Effector memory CD4-positive, alpha-beta T cell (primary cell): ENCODE measurements at places on chromosomes 4 and X.

- DNase-seq: no peak
These were observed 18.2 kb downstream of the FTHL17 start for GRCh38 chrX:31053621-31054020.

- DNase-seq: no peak
These were observed 6.3 kb downstream of the CA5B start for GRCh38 chrX:15744181-15744867.

GRCh38 chrX:45761920-45762319 lies 561.2 kb upstream of the DIPK2B start:
- DNase-seq: no peak

DNA sequence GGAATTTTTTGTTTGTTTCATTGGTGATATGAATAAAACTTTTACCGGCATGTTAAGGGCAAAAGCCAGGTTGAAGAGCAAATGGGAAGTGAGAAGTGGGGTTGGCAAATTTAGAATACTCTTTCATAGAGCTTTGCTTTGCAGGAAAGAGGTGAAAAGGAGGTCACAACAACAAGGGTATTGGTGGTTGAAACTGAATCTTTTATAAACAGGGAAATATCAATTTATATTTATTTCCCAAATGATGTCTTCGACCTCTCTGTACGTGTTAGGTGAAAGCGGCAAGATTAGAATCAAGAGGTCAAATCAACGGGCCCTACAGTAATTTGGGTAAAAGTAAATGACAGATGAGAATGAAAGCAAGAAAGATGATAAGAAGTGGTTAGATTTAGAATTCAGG lies 3.4 kb downstream of the SMR3A start:
- DNase-seq: no peak

DNA sequence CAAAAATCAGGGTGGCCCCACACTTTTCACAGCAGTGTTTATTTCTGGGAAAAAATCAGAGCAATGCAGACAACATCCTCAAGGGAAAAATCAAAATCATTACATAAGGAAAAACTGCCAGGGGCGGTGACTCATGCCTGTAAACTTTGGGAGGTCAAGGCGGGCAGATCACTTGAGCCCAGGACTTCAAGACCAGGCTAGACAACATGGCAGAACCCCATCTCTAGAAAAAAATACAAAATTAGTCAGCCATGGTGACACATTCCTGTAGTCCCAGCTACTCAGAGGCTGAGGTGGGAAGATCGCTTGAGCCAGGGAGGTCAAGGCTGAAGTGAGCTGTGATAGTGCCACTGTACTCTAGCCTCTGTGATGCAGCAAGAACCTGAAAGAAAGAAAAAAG lies 102.8 kb downstream of the NAF1 start:
- DNase-seq: no peak

DNA sequence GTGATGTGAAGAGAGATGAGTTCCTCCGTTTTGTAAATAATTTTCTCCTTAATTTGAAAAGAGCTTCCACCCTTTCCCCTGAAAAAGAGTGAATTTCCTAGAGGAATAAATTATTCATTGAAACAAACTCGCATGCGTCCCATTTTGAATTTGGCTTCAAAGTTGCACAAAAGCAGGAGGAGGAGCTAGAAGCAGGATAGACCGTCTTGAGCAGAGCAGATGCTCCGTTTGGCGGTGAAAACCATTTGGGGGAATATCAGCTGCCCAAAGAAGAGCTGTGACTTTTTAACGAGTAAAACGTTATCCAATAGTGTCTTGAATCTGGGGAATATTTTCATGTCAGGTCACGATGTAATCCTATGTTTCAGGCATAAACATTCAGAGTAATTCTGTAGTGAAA lies 42.0 kb downstream of the FAM149A start:
- DNase-seq: no peak

- no peak for DNase-seq
These were observed 35.9 kb upstream of the FBXW7 start for GRCh38 chr4:152571770-152572169.

DNA sequence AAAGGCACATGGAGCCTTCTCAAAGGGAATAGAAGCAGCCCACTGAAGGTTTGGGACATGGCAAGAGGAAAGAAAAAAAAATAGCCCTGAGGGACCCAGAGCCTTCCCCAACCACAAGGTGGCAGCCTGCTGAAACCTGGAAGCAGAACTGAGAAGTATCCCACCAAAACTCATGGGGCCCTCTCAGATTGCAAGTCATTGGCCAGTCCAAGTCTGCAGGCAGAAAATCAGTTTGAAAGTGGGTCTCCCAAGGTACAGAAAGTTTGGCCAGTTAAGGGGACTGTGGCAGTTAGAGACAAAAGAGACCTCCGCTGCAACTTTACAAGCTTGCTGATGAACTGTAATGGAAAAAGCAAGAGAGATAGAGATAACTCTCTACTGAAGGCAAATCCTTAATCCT lies 155.8 kb downstream of the ANTXR2 start:
- DNase-seq: peak; percentile 15

- DNase-seq: no peak
These were observed 492.2 kb upstream of the AADAT start for GRCh38 chr4:170581969-170582368.

GRCh38 chr4:53858744-53859143 lies 205.7 kb downstream of the CHIC2 start:
- DNase-seq: no peak

GRCh38 chrX:43238461-43238945 lies 417.6 kb upstream of the MAOA start:
- DNase-seq: no peak

- no peak for DNase-seq
These were observed 446 bp downstream of the EVC2 start for GRCh38 chr4:5707778-5708448.

- no peak for DNase-seq
These were observed 82.4 kb downstream of the AFAP1 start for GRCh38 chr4:7857238-7857701.

GRCh38 chr4:81806485-81806884 lies 334.8 kb upstream of the RASGEF1B start:
- DNase-seq: no peak

DNA sequence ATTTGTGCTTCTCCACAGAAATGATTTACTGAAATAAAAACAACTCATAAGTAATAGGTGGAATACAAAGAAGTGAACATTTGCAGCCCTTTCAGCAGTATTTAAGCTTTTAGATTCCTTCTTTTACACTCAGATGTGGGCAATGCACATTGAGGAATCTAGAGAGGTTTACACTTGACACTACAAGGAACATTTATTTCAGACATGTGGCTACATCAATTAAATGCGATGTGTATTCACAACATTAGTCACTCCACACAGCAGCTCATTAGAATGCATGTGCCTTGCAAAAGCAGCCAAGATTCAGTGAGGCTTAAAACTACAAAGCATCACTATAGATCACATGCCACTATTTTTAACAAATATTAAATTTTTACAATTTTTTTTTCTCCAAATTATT lies 480.7 kb downstream of the INPP4B start:
- no peak for DNase-seq

DNA sequence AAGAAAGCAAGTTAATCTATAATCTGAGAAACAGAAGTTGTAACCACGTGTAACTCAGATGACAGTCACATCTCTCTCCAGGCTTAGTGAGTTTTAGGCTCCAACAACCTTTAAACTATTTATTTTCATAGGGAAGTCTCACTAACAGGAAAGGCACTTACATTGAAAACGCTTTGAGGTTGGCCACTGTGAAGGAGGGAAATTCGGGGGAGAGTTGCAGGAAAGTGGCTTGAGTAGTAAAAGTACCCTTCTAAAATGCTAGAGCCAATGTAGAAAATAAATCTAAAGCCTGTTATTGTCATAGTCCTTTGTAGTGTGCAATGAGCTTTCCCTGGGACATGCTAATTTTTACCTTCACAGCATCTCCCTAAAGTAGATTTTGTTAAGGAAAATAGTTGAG lies 995 bp upstream of the NFXL1 start:
- no peak for DNase-seq

DNA sequence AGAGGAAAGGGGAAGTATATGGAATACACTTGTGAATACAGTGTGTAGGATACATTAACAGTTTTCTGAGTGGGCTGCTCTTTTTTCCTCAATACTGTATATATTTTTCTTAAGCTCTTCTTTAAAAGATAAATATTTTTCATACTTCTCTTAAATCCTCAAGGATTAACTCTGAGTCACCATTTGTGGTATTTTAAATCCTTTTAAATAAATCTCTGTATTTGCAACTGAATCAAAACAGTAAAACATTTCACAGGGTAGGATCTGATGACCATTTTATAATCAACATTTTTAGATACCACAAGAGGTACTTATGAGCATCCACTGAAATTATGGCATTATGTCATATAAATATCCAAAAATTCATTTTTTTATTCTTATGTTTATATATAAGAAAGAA lies 87.6 kb downstream of the GAB1 start:
- no peak for DNase-seq

GRCh38 chr4:15543537-15544247 lies 74.0 kb downstream of the CC2D2A start:
- no peak for DNase-seq

GRCh38 chrX:112816908-112817307 lies 23.7 kb downstream of the AMOT start:
- no peak for DNase-seq

GRCh38 chr4:8400632-8401325 lies 39.7 kb downstream of the ACOX3 start:
- DNase-seq: no peak

- no peak for DNase-seq
These were observed 8.2 kb downstream of the AREG start for GRCh38 chr4:74453037-74453635.

- no peak for DNase-seq
These were observed 3.0 kb downstream of the SLIT2 start for GRCh38 chr4:20254511-20255250.

- no peak for DNase-seq
These were observed 124.5 kb upstream of the AGA start for GRCh38 chr4:177566691-177567090.

DNA sequence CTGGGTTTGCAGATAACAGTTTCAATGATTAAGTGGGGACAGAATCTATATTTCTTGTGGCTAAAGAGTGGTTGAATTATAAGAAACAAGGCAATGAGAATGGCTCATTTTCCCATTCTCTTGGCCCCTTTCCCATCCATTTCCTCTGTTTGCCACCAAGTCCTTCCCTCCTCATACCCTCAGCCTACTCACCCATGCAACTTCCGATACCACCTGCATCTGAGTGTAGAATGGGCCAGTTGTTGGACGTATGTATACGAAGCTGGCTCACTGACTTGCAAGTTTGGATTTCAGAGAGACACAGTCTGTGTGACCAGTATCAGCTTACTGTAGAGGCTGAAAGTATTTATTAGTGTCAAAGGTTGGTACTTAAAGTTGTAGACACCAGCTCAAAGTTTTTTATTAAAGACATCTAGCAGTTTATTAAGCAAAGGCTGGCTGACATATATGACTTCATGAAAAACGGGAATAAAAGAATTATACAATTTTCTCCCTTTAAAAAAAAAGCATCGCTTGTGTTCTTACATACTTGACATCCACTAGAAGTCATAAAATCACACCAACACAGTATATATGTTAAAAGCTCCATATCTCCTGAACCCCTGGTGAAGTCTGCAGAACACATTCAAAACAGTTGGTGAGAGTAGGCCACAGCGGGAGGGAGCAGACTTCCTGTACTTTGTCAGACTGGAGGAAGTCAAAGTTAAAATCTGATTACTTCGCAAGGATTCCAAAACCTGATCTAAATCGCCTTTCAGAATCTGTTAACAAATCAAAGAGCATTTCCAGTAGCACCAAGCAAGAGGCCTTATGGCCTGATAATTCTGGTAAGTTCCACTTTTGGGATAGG lies 22.4 kb upstream of the STIM2 start:
- DNase-seq: no peak

DNA sequence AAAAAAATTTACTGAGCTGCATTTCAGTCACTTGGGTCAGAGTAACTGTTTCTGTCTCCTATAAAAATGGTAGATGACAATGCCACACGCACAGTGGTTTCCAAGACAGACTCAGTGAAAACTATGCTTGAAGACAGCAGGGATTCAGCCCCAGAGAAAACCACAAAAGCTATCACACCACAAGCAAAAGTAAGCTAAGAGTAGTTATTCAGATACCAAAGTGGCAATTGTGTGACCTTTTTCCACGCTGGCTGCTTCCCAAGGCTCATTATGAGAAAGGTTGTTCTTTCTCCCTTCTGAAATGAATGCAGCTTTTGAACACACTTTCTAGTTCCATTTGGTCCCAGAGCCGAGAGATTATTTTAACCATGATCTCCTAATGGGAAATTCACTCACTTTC lies 46.4 kb upstream of the GPM6B start:
- DNase-seq: no peak

GRCh38 chr4:87622303-87622702 lies 14.0 kb downstream of the DSPP start:
- no peak for DNase-seq

- DNase-seq: no peak
These were observed 7.9 kb upstream of the MSANTD1 start for GRCh38 chr4:3240936-3241522.

GRCh38 chr4:10673817-10674369 lies 10.7 kb downstream of the CLNK start:
- no peak for DNase-seq

GRCh38 chr4:79385641-79386040 lies 22.4 kb downstream of the GK2 start:
- no peak for DNase-seq
